Cerebellar cortex (tissue), 1 donor: ENCODE measurements at places on chromosomes 3 and 15.

DNA sequence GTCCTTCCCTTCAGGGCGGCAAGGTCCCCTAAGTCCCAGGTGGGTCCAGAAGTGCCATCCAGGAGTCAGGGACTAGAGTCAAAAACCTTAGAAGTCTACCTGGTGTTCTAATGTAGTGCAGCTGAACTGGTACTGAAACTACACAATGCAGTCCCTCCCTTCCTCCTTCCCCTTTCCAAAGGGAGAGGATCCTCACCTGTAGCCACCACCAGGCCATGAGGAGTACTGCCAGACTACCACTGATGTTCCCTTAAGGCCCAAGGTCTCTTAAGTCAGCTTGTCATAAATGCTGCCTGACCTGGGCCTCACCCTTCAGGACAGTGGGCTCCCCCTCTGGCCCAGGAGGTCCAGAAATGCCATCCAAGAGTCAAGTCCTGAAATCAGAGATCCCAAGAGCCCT lies 98.9 kb downstream of the ULK4 start:
- DNase-seq: no peak

GRCh38 chr15:100847194-100847593 lies 32.4 kb upstream of the ALDH1A3 start:
- DNase-seq: no peak

DNA sequence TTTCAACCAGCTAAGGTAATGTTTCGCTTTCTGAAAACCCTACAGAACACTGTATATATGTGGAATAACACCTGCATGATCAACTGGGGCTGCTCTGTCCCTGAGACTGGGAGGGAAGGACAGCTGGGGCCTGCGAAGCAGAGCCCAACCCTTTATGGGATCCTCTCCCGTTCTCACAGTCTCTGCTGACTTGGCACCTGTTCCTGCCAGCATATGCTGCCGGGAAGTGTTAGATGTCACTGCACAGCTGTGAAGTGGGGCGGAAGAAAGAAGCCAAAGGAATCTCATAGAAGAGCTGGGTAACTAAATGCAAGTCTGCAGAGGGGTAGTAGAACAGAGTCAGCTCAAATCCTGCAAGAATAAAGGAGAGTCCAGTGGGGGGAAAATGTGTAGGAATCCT lies 29.6 kb downstream of the LRRC3B start:
- peak; percentile 95 for DNase-seq

- DNase-seq: no peak
These were observed 81.2 kb downstream of the ANO10 start for GRCh38 chr3:43540624-43541023.

GRCh38 chr3:3165241-3165640 lies 14.2 kb downstream of the CRBN start:
- no peak for DNase-seq

- DNase-seq: no peak
These were observed 62.6 kb upstream of the VGLL3 start for GRCh38 chr3:87053553-87053952.

DNA sequence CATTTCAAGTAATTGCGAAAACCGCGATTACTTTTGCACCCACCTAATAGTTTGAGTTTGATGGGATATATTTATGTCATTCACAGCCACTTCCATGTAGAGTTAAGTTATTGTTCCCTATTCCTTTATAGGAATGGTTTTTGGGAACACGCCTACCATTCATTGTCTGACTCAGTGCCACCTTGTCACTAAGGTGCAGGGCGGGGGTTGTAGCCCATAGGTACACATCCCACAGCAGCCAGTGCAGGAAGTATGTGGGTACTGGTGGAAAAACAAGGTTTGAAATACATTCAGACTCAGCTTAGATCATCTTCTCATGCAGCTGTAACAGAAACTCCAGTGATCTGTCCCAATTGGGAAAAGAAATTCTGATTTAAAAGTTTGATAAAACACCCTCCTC lies 48.2 kb upstream of the CFAP161 start:
- DNase-seq: no peak

DNA sequence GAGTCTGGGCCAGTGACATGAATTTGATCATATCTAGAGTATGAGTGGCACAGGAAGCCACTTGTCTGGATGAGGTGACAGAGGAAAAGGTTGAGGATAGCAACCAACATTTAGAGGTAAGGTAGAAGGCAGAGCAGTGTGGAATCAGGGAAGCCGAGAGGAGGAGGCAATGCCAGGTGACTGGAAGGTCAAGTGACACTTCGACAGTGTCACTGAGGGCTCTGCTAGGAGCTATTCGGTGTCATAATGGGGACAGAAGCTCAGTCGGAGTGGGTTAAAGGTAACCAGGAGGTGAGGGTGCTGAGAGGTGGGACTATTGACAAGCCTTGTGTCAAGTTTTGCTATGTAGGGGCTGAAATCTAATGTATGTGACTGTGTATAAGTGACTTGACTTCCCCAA lies 56.7 kb downstream of the IGF1R start:
- no peak for DNase-seq

DNA sequence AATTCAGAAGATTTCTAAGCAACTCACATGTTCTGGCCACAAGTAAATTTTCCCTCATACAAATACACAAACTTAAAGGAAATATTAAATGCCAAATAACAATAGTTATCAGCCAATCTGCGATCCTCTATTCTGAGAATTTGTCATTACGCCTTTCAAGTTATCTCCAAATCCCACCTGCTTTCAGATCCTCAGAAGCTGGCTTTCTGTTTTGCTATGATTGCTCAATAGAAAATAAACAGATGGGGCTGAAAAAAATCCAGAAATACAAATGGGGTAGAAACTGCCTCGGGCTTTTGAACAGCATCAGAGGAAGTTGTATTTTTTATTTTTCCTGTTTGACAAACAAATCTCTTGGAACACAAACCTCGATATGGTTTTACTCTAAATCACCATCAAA lies 74.0 kb upstream of the CNTN4 start:
- DNase-seq: no peak

DNA sequence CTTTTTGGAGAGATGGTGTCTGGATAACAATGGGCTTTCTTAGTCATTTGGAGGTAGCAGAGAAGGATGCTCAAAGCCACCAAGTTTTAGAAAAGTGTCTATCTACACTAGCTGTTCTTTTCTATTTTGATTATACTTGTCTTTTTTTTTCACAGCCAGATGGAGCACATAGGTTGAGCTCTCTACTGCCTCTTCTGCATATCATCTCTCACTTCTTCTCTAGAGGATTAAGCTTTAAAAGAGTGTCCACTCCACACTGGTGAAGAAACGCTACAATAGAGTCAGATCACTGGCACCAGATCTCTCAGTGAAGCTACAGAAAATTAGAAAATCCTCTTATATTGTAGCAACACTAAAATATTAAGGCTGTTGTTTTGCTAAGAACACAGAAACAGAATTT lies 145.3 kb upstream of the MBNL1 start:
- DNase-seq: no peak

GRCh38 chr3:11690863-11691766 lies 47.4 kb upstream of the VGLL4 start:
- DNase-seq: no peak

- DNase-seq: no peak
These were observed 184.1 kb upstream of the TLE3 start for GRCh38 chr15:70281811-70282307.

GRCh38 chr3:115381931-115382330 lies 234.8 kb upstream of the ZBTB20 start:
- DNase-seq: no peak

- no peak for DNase-seq
These were observed 275.2 kb upstream of the MEIS2 start for GRCh38 chr15:37375519-37375918.

DNA sequence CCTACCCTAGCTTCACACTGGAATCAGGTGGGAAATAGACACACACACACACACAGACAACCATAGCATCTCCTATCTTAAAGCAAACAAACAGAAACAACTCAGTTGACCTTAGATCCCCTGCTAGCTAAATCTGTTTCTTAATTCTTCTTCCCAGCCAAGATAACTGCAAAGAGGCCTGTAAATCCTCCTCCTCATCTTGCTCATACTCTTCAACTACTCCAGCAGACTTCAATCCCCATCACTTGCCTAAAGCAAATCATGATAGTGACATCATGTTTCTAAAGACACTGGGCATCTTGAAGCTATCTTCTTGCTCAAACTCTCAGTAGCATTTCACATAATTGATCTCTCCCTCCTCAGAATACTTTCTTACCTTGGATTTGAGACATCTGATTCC lies 303.0 kb downstream of the RBMS3 start:
- DNase-seq: no peak

- no peak for DNase-seq
These were observed 89.0 kb downstream of the CHCHD6 start for GRCh38 chr3:126792998-126793397.

GRCh38 chr3:188686324-188686723 lies 485.4 kb upstream of the TPRG1 start:
- DNase-seq: no peak

DNA sequence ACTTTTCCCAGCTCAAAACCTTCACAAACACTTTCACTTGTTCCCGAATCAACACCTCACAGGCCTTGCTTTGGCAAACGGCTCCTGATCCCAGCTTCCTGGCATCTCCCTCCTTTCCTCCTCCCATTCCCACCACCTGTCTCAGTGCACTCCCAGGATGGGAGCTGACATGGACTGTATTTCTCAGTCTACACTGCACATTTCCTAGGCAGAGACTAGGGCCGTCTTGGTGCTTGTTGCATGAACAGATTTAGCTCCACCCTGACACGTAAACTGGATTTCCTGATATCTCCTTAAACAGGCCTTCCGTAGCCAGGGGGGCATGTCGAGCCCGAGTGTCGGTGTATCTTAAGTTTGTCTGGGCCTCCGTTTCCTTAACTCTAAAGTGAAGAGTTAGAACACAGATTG lies 790 bp upstream of the WHAMM start:
- DNase-seq: no peak

DNA sequence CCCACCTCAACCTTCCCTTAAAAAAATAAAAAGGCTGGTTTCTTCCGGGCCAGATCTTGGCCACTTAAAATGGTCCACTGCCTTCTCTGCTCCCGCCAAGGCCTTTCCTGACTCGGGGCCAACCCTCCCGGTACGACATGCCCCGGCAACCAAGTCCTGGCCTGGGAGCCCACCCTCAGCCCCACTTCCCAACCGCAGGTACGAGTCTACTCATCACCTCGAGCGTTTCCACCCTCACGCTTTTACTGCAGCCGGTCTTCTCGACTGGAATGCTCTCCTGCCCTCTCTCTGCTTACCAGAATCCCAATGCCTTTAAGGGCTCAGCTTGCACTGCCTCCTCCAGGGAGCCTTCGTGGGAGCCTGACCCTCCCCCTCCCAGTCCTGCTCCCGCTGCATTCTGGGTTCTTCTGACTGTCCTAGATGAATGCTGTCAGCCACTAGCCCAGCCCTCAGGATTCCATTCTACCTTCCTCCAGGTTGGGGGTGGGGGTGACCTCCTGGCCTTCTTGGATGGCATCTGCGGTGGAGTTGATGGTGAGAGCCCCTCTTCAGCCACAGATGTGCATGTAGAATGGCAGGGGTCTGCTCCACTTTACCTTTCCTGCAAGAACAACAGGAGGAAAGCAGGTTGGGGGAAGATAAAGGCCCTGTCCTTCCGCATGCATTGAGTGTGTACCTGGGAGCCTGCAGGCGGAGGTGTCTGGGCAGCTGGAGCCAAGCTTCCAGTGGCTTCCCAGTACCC lies 1.1 kb upstream of the CSRNP1 start:
- DNase-seq: peak; percentile 65

DNA sequence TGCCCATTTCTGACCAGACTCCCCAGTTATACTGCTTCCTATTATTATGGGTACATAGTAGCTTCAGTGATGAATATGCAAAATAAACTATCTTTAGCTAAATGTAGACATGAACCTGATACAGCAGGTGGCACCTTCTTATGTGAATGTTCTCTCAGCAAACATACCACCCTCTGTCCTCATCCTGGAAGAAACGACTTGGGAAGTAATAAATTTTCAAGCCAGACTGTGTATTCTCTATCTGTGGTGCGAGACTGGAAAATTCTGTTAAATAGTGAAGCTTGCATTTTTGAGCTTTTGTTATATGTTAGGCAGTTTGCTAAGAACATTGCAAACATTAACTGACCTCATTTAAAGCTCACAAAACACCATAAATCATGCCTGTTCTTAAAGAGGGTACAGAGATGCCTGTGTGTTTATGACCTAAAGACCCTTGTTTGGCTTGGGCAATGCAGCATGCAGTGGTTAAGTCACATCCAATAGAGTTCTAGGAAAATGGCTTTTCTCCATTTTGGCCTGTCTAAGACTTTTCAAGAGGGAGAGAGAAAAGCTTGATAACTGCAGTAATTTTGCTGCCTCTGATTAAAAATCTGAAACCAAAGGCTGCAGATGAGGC lies 287.1 kb downstream of the NEK10 start:
- no peak for DNase-seq

DNA sequence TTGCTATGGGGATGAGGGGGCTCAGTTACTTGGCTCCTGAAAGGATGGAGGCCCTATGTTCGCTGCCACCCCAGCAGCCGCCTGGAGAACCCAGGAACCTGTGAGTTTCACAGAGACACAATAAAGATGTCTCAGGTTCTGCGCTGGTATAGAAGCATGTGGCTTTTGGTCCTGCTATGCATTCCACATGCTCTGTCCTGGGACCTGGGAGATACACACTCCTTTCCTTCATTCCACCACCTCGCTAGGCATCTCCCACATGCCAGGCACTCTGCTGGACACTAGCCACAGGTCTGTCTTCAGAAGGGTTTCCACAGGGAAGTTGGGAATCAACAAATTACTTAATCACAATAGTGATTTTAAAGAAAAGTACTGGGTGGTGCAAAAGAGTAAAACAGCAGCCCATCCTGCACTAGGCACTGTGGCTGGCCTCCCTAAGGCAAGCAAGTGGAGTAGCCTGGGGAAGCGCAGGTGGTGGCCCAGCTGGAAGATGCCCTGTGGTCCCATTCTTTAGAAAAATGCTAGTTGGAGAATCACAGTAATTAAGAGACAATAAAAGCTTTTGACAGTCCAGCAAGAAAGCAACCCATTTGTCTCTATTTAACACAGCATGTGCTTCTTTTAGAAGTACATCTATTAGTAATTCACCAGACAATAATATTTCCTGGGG lies 408.9 kb upstream of the WNT5A start:
- no peak for DNase-seq

DNA sequence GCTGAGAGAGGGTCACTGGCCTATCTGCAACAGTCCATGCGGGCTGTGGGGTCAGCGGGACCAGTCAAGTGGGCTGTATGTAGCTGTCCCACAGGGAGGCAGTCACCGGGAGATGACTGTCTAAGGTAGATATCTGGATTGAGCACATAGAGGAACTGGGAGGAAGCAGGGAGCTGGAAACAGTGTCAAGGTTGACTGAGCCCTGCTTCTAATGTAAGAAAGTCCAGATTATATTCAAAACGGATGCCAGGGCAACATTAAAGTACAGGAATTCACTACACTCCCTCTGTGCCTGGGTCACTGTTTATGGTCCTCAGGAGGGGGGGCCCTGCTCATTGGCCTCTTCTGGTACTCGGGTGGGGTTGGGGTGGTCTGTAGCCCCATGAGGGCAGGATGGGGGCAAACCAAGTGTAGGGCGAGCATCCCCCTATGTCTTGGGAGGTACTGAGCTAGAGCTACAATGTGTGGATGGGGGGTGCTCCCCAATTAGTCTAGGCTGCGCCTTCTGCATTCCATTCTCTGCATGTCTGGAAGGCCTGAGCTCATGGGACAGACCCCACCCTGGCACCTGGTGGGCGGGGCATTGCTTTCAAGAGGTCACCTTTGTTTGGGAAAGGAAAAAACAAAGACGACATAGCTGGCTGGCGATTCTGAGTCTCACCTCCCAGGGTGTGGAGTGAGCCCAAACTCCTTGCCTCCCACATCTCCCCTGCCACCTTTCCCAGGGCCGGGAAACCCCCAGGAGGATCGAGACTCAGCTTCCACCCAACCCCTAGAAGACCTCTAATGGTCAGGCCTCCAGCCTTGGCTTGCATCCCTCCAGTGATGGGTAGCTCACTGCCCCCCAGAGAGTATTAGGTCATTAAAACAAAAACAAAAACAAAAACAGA lies 45.1 kb upstream of the C15orf39 start:
- no peak for DNase-seq

GRCh38 chr3:56800130-56800831 lies 1.5 kb downstream of the ARHGEF3 start:
- DNase-seq: peak; percentile 67
